ENCODE measurements at places on chromosomes 2 and 18.

DNA sequence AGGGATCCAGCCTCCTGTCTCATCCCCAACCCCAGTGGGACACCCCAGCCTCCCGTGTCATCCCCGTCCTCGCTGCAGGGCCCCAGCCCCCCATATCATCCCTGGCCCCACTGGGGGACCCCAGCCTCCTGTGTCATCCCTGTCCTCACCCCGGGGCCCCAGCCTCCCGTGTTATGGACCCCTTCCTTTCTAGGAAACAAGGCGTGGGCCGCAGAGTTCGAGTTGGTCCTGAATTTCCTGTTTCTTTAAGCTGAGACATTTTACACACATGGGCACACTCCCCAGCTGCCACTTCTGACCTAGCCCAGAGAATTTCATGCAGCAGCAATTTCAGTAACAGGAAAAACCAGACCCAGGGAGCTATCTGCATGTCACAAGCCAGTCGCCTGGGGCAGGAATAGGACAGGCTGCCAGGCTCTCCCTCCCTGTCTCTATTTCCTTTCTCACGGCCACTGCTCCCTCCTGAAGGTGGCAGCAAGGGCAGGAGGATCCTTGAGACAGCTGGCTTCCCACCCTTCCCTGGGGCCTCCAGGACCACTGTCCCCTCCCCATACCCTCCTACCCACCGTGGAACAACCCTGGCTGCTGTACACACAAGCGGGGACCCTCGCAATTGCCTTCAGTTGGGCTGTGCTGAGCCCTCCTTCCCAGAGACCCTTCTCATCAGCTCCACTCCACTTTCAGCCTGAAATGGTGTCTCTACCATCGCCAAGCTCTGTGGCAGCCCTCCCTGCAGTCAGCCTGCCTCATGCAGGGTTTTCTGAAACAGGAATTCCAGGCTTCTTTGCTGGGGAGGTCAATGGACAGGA, 141.9 kb upstream of the ID2 start:
- peak; percentile 75 for DNase-seq

GRCh38 chr18:52481116-52481515, 141.1 kb downstream of the DCC start:
- no peak for DNase-seq

- DNase-seq, result no peak
Observed at GRCh38 chr18:63627819-63628218, 16.2 kb downstream of the SERPINB4 start.

DNA sequence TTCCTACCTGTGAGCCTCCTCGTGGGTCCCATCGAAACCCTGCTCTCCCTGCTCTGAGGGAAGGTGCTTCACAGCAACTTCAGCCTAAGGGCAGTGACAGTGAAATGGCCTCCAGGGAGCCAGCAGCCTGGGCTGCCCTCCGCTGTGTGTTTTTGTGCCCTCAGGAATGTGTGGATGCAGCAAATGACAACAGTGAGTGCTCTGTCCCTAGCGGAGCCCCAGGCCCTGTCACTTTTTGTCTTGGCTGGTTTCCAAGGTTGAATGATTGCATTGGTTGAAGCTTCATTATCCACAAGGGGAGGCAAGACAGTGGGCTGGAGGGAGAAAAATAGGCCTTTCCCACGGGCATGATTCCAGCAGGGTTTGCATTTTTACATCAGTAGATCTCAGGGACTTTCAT, 42.9 kb downstream of the STON1 start:
- no peak for DNase-seq

GRCh38 chr18:48740068-48740440, 201.2 kb downstream of the CTIF start:
- no peak for DNase-seq

DNA sequence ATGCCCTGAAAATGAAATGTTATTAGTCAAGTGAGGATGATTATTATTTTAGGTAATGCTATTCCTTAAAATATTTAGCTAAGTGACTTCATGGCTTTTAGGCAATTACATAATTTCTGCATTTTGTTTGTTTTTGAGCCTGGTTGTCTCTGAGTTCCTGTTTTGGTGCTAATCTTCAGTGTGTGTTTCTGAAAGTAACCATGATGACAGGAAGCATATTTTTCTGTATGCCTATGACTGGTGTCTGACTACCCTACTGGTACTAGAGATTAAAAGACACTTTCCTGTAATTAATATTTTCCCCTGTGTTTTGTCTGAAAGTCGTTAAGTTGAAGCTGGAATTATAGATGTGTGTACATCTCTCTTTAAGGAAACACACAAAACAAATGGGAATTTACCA, 295.0 kb upstream of the SPRED2 start:
- no peak for DNase-seq

GRCh38 chr2:237022533-237022932, 63.2 kb upstream of the COPS8 start:
- DNase-seq, result no peak

- no peak for DNase-seq
Observed at GRCh38 chr2:8222979-8223694, 458.7 kb upstream of the ID2 start.

GRCh38 chr2:16291731-16292550, 351.6 kb downstream of the MYCN start:
- DNase-seq, result no peak

DNA sequence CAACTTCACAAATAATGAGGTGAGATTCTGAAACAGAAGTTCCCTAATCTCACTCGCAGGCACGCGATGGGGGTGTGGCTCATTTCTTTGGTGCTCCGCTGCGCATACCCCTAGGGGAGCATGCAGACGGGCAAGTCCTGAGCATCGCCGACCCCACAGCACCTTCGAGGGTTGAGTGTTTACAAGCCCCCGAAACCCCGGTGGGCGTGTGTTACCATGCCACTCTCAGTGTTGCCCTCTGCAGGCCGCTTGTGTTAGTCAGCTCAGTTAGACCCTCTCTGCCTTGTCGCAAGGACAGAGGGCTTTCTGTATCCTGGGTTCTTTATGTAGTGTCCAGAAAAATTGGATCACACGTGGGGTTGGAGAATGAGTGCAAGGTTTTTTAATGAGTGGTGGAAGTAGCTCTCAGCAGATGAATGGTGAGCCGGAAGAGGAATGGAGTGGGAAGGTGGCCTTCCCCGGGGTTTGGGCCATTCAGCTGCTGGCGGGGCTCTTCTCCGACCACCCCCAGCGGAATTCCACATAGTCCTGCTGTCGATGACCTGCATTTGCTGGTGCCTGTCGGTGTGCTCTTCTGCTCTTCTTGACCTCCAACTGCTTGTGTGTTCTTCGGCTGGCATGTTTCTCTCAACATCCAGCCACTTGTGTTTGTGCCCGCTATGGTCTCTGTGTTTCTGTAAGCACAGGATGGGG, 191.3 kb downstream of the RPRM start:
- DNase-seq, result no peak

- DNase-seq, result no peak
Observed at GRCh38 chr18:68676913-68677312, 38.0 kb downstream of the TMX3 start.

GRCh38 chr2:197920088-197920487, 115.7 kb downstream of the PLCL1 start:
- no peak for DNase-seq

DNA sequence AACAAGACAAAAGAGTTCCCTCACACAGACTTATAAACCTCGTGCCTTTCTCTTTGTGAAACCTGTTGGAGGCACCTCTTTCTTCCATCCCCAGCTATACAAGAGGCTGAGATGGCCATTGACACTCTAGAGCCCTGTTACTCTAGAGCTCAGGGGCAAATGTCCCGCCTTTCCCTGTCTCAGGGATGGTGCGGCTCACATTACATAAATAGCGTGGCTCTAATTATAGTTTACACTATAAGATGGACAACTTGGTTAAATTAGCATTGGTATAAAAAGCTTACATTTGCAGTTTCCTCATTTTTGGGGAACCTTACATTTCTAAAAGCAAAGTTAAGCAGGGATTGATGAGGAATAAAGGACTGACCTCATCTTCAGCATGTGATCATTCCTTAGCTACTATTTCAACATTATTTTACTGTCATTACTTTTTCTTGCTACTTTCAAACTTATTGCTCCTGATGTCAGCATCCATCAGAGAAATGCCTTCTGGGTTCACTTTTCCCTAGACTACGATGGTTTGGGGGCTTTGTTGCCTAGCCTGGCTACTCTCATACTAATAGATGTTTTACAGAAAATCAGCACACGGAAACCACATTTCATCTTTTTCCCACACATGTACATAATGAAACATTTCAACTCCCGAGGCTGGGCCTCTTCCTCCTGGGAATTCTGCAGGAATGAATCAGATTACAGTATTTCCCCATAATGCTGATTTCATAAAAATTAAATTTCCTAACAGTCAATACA, 40.4 kb downstream of the FTCDNL1 start:
- DNase-seq, result no peak

DNA sequence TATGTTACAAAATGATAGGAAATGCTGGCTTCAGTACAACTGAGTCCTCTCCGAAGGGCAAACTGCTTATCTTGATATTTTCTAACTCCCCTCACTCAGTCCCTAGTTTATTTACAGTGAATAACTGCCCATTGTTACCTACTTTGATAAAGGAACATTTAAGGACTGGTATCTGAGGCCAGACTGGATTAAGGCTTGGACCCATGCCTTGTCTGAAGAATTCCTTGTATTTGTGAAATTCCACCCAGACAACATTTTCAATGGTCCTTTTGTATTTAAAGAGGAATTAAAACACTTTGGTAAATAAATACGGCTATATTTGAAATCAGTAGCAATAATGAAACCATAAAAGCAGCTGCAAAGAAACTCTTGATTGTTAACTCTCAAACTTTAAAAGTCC, 58.3 kb downstream of the PELI1 start:
- DNase-seq, result no peak

- DNase-seq, result no peak
Observed at GRCh38 chr2:188601927-188602326, 310.3 kb downstream of the GULP1 start.

DNA sequence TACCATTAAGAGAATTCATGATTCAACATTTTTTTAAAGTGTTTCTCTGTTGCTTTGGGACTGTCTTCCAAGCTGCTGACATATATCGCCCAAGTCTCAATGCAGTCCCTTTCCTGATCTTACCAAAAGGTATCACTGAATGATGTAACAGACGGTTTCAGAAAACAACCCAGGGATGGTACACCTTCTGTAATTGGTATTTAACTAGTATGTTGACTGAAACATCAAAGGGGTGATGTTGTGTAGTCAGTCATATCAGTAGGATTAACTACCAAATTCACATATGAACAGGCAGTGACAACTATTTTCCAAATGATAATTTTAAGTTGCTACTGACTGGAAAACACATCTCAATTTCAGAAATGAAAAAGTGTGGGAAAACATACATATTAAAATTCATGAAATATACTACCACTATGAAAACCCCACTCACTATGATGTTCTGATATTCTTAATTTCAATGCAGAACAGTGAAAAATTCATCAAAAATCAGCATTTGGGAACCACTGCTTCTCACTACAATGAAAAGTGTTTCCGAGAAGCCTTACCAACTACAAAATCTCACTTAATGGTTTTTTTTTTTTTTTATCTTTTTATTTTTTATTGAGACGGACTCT, 59.8 kb downstream of the MEMO1 start:
- DNase-seq, result no peak

DNA sequence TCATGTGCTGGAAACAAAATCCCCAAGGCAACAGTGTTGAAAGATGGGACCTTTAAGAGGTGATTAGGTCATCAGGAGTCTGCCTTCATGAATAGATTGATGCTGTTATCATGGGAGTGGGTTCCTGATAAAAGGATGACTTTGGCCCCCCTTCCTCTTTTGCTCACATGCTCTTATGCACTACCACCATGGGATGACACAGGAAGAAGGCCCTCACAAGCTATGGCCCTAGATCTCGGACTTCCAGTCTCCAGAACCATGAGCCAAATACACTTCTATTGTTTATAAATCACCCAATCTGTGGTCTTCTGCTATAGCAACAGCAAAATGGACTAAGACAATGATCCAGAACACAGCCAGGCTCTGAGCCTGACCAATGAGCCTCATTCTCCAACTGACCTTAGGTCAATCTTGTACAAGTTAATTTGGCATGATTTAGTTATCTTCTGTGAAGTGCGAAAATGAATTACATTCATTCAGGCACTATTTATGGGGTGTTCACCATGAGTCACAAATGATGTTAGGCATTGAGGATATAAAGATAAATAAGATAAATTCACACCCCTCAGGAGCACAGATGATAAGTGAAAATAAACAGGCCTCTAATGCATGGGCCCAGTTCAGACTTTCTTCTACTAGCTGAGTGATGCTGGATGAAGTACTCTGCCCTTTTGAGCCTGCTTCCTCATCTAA, 37.7 kb upstream of the NT5C1B start:
- no peak for DNase-seq

DNA sequence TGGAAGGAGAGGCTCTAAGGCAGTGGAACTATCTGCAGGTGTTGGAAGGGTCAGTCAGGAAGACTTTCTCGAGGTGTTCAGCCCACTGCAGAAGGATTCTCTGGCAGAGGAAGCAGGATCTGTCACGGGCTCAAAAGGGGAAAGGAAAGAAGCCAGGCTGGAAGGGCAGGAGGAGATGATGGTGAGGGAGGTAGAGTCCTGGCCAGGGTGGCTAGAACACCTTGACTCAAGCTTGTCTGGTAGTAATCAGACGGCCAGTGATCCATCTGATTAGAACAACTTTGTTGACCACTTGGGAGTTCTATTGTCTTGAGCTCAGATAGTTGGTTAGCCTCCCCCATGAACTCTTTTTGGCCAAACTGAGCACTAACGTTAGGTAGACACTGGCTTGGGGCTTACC, 9.7 kb upstream of the ATOH8 start:
- no peak for DNase-seq

GRCh38 chr2:62163834-62164233, 32.1 kb upstream of the B3GNT2 start:
- DNase-seq, result no peak

DNA sequence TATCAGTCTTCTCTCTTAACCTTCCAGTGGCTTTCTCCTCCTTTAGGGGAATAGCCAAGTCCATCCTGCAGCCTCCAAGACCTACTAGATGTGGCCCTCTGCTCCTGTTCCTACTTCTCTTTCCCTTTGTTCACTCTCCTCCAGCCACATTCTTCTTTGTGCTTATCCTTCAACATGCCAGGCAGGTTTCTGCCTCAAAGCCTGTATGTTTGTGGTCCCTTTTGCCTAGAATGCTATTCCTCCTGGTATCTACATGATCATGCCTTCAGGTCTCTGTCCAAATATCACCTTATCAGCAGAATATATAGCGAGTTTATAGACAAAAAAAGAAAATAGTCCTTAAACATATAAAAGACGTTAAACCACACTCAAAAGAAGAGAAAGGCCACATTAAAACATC, 5.5 kb downstream of the LYG2 start:
- DNase-seq, result no peak

GRCh38 chr18:65651192-65651591, 99.6 kb upstream of the CDH7 start:
- DNase-seq, result no peak

- DNase-seq, result no peak
Observed at GRCh38 chr2:177992992-177993391, 79.6 kb downstream of the PDE11A start.

DNA sequence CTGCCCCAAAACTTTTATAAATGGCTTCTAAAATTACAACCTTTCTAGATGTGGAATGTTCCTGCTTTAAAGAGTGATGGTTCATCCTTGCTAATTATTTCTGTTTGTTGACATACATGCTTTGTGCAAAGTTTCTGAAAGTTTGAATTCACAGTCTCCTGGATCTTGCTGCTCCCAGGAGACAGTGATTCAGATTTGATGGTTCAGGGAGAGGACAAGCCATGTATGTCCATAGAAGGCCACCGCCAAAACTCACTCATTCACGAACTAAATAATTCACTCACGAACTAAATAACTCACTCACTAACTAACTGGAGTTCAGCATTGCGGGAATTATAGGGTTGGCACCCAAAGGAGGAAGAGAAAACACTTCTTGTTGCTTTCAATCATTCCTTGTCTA, 416.5 kb upstream of the ZEB2 start:
- no peak for DNase-seq

All from AML-193 (cell line).